ENCODE measurements at places on chromosomes 6 and 20. TPM values are rescaled to one million over a fixed set of nuclear protein-coding genes. Genes with fewer than 3 reads are reported as not detected.

The TSHZ2 gene
- 10.3 TPM for total RNA-seq

The IMPG1 gene
- not detected for total RNA-seq

The OR12D3 gene
- not detected for total RNA-seq

The HLA-DOA gene
- total RNA-seq, result 1.2 TPM

The COL9A3 gene
- total RNA-seq, result not detected

The TPBG gene
- total RNA-seq, result not detected

The THBD gene
- not detected for total RNA-seq

The TPMT gene
- 5.9 TPM for total RNA-seq

The MYO6 gene
- total RNA-seq, result 1.4 TPM

The GJA10 gene
- total RNA-seq, result not detected
